NCI-H1694 treated with DMSO at 0.1 percent for 48 hours (cell line): ENCODE measurements at places on chromosomes 13 and 19.

DNA sequence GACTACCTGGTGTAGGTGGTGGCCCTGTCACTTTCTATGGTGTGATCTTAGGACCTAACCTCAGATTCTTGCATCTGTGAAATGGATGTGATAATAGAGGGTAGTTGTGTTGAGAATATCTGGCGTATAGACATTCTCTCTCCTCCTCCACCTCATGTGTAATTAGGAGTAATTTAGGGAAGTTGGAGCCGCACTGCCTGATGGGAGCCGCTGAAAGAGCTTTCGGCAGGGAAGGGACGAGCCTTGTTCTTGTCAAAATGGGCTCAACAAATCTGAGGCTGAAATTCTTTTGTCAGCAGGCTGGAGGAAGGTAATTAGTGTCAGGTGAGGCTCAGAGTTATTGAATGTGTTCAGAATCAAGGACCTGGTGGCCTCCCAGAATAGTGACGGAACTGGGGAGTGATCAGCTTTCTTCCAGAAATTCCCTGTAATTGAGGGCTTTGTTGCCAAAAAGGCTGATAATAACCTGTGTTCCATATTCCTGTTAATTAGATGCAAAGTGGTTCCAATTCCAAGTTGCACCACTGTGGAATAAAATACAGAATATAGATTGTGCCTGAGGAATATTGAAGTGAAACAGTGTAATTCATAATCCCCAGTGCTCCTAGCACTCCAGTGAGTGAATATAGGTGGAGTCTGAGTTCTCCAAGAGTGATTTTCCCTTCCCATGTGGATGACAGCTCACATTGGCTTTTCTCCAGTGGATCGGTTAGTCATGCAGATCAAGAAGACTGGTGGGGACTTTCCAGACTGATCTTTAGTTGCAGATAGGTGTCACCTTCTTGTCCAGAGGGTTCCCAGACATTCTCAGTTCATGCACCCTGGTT, 47.5 kb downstream of the SPATA13 start:
- DNase-seq: no peak

GRCh38 chr13:21905486-21905885, 234.6 kb downstream of the FGF9 start:
- no peak for DNase-seq

- peak; percentile 82 for DNase-seq
These were observed 9.1 kb downstream of the LYL1 start for GRCh38 chr19:13093407-13094105.

DNA sequence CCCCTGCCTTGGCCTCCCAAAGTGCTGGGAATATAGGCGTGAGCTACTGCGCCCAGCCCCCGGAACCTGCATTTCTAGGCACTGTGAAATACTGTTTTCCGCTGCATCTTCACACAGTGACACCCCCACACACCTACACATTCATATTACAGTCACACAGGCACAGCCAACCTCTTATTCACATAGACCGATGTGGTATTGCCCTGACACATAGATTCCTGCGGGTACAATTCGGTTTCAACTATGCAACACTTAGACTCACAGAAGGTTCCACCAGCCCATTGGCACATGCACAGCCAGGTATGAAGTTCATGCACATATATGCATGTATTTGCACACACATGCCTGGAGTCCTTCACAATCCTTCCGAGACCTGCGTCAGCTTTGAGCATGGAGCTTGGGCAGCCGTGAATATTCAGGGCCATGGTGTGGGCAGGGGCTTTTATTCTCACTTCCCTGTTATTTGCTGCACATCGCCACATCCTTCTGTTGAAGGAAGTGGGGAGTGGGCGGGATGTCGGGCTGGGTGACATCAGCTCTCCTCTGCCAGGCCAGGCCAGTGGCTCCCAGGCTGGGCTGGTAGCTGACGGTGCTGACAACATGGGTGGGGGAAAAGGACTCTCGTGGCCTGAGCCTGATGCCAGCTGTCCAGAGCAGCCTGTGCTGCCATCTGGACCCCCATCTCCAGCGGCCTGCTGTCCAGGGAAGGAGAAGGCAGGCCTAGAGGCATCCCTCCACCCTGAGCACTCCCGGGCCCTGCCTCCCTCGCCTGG, 5.4 kb upstream of the CDC37 start:
- no peak for DNase-seq

DNA sequence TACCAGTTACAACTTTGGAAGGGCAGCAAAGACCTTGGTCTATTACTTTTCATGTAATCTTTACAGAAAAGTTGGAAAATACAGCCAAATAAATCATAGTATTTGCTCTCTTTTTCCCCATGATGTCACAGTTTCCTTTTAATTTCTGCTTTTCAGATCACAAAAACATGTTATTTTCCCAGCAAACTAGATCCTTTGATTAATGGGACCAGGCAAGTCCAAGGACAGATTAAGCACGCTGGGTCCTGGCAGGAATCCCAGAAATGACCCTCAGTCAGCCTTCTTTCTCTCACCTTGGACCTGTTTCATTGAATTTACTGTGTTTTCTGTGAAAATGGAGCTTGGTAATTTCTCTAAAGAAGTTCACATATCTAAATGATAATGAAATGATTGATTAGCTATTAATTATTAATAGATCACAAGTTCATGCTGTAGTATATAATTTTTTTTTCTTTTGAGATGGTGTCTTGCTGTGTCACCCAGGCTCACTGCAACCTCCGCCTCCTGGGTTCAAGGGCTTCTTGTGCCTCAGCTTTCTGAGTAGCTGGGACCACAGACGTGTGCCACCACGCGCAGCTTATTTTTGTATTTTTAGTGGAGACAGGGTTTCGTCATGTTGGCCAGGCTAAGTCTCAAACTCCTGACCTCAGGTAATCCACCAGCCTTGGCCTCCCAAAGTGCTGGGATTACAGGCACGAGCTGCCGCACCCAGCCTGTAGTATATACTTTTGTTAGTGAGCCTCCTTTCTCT, 16.0 kb downstream of the SPATA13 start:
- no peak for DNase-seq

GRCh38 chr13:94433055-94433961, 46.2 kb downstream of the DCT start:
- no peak for DNase-seq

DNA sequence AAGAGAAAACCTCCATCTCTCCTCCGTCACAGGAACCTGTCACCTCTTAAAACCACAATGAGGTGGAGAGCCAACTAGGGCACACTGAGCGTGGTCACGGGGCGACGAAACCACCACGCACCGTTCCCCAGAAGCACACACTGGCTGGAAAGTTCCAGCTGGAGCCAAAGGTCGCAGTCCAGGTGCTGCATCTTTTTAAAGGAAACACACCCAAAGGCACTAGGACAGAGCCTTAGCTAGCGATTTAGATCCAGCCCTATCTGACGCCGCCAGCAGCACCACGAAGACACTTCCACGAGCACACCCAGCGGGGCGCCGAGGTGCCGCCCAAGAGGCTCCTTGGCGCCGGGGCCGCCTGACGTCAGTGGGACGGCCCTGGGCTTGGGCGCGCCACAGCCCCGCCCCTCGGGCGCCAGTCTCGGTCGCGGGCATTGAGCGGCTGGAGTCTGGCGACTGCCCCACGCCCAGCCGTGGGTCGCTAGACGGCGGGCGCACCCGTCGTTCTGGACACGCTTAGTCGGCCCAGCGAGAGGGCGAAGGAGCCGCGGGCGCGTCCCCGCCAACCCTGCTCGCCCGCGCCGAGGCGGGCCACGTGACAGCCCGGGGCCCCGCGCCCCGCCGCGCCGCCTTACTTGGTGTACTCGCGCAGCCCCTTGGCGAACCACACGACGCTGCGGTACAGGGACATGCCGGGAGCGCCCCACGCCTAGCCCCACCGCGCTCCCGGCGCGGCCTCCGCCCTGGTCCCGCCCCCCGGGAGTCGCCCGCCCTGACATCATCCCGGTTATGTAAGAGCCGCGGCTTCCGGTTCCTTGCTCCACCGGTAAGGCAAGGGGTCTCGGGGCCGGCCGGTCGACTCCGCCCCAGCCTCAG, at the start of gene DHRS12:
TSS of gene DHRS12 (minus strand) at position 742 of the 873 bp plus-strand sequence. CDS start 4,504 bp downstream, outside the sequence.
- peak; percentile 65 for DNase-seq

GRCh38 chr19:12864721-12865715, 16.2 kb downstream of the DNASE2 start:
- no peak for DNase-seq

DNA sequence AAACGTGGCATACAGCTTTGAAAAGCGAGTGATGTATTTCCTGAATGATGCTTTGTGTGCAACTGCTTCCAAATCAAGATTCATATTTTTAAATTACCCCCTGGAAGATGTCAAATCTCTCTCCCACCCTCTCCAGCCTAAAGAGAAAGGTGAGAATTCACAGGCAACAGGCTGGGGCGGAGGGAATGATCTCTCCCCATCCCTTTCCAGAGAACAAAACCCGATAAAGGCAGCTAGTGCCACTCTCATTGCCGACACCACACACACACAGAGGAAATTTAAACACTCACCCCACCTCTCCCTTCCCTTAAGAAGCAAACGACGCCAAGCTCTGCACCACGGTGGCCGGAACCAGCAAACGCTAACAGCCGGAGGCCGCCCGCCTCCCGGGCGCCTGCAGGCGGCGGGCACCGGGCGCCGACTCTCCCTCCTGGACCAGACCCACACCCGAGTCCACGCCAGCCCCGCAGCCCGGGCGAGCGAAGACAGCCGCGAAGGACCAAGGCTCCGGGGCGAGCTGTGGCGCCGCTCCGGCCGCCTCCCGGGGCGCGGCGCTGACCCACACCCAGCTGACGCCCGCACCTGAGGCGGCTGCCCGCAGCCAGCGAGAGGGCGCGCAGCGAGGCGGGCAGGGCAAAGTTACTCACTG, 477 bp downstream of the LNX2 start:
- peak; percentile 6 for DNase-seq

- DNase-seq: no peak
These were observed 97.2 kb downstream of the DOCK9 start for GRCh38 chr13:98880677-98881076.

- no peak for DNase-seq
These were observed 19.2 kb downstream of the RYR1 start for GRCh38 chr19:38452430-38453366.

GRCh38 chr19:4083677-4084546, 17.2 kb upstream of the ZBTB7A start:
- no peak for DNase-seq

- DNase-seq: no peak
These were observed 19.3 kb downstream of the GADD45B start for GRCh38 chr19:2495130-2495641.

- DNase-seq: no peak
These were observed 45.3 kb downstream of the ACTN4 start for GRCh38 chr19:38692458-38693379.

- DNase-seq: no peak
These were observed 35.0 kb downstream of the ITM2B start for GRCh38 chr13:48268019-48268418.
